ENCODE measurements at places on chromosomes 7 and 10.

DNA sequence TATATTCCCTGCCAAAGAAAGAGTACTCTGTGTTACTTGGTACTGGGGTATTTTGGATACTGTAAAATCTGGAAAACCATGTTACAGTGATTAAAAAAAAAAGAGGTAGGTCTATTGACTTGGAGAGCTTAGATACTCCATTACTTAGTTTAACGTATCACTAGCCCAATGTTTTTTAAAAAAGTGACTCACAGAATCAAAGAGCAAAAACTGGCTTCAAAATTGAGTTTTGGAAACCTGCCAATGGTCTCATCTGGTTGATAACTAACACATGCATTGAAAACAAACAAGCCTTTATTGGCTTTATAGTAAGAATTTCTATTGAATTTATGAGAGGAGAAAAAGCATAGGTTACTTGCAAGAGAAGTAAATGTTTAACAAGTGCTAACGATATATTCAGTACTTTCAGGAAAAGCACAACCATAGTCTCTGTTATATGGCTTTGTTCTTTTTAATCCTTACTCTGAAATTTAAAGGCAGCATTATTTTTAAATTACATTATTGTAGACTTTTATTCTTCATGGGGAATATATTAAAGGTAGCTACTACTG lies 563.3 kb upstream of the SORCS1 start:
- DNase-seq, result no peak

DNA sequence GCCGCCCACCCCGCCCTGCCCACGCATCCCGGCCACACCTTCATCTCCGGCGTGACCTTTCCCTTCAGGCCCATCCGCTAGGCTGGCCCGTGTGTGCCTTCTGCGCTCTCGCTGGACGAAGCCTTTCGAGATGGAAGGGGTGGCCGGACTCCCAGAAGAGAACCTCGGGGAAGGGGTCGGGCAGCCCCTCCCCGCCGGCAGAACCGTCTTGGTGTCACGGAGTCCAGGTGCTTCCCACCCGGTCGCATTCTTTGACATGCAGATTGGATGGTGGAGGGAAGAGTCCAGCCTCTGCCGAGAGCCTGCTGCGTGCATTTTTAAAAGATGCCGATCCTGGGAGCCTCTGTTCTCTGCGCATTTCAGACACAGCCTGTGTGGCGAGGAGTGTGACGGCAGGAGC lies 7.3 kb upstream of the ZNF853 start:
- DNase-seq, result no peak

GRCh38 chr7:31065840-31066239 lies 13.7 kb downstream of the ADCYAP1R1 start:
- DNase-seq, result no peak

GRCh38 chr10:51046654-51047053 lies 27.6 kb upstream of the PRKG1 start:
- no peak for DNase-seq

- no peak for DNase-seq
Observed at GRCh38 chr7:19621740-19622139, 87.1 kb downstream of the POLR1F start.

DNA sequence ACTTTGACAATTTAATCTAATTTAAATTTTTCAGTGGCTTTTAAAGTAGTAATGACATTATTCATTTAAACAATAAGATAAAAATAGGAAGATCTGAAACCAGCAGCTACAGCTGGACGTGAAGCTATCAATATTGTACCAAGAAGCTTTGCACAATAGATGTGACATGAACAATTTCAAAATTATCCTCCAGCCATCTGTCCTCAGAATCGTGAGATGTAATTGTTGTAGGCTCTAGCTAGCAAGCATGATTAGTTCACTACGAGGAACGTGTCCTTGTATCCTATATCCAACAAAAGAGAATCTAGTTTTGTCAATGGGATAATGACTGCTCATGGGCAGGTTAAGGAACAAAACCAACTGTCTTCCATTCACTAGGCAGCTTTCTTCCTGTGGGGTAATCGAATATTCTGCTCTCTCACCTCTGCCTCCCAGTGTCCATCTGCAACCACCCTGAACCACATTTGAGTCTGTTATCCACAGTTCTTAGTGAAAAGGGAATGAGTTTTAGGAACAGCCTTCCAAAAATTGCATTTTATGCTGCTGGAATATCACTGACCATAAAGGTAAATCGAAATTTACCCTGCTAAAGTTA lies 247.3 kb downstream of the PARD3 start:
- no peak for DNase-seq

DNA sequence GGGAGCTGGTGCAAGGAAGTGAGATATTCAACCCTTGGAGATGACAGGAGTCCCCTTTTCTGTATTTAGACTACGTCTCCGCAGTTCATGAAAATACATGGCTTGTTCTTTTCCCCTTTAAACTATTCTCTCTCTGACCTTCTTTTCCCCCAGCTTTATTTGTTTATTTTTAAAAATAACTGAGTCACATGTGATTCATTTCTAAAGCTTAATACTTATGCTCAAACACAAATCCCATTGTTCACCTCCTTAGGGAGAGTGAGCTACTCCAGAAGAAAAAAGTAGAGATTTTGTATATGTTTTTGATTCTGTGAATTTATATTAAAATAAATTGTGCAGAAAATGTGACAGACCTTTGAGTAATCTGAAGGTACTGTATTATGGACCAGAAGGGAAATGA lies 35.9 kb upstream of the FZD1 start:
- no peak for DNase-seq

DNA sequence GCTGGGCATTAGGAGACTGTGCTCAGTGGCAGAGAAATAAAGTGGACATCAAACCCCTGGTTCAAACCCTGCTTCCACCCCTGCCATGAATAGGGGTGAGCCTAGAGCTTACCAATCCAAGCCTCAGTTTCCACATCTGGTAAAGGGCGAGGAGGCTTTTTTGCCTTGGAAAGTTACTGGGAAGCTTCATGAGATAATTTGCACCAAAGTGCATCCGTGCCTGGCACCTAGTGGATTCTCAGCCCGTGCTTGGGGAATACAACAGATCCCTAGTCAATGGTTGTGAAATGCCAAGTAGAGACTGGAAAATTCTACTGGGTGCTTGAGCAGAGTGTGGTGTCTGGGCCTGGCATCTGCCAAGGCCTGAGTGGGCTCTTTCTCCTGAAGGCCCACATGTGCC lies 158.7 kb upstream of the ZMIZ1 start:
- DNase-seq, result no peak

- DNase-seq, result no peak
Observed at GRCh38 chr10:123530166-123530870, 135.8 kb upstream of the GPR26 start.

GRCh38 chr7:50197549-50197948 lies 104.5 kb upstream of the ZPBP start:
- no peak for DNase-seq

DNA sequence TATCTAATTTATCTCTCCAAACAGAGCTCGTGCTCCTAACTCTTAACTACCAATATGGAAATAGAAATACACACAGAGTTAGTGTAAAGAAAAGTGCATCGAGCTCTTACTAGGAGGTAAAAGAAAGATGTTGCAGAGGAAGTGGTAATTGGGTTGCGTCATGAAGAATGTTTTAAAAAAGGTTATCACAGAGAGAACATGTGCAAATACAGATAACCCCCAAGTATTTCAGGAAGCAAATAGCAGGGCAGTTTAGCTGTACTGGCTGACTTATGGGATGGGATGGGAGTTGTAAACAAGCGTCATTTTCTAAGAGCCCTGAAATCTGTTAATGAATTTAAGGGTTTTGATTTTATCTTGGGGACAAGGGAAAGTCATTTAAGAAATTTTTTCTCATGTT lies 153.9 kb downstream of the AGMO start:
- no peak for DNase-seq

DNA sequence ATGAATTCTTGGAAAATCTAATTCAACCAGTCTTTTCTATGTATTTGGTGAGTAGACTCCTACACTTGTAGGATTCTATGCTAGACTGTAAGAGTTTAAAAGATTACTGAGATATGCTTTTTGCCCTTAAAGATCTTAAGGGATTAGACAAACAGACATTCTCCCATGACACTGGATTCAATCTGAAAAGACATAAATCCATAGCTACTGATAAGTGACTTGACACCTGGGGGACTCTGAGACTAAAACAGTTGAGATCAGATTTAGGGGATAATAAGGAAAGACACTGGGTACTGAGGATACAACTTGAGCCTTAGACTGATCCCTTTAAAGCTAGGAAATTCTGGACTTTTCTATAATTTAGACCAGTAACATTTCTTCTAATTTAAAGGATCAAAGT lies 1233.4 kb downstream of the XPNPEP1 start:
- DNase-seq, result no peak

DNA sequence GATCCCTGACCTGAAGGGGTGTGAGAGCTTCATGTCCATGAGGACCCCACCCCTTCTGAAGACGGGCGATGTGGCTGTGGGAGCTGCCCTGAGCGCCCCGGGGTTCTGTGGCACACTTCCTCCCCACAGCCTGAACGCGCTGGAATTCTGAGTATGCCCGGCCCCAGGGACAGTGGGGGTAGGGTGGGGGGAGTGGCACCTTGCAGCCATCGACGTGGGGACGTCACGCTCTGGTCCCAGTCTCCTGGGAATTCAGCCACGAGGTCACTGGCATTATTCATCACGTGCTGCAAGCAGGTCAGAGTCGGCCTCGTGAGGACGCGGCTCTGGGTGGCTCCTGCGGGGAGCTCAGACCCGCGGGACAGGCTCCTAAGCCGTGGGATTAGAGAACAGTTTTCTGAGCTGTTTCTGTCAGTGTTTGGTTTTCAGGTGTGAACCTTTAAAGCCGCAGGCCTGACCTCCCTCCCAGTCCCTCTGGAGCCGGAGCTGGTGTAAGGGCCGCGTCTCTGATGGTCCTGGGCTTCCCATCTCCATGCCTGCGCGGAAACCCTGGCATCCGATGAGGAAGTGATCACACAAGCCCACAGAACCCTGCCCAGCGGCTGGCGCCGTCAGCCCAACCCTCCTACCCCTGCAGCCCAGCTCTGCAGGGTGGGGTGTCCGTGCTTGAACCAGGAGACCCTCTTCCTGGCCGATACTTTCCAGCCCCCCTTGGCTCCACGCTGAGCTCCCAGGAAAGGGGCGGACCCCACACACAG lies 16.1 kb downstream of the GPR146 start:
- no peak for DNase-seq

- no peak for DNase-seq
Observed at GRCh38 chr7:131100357-131101054, 227.2 kb upstream of the MKLN1 start.

- DNase-seq, result no peak
Observed at GRCh38 chr7:103879928-103880600, 109.4 kb downstream of the RELN start.

GRCh38 chr10:31124852-31125251 lies 93.2 kb upstream of the ZNF438 start:
- no peak for DNase-seq

DNA sequence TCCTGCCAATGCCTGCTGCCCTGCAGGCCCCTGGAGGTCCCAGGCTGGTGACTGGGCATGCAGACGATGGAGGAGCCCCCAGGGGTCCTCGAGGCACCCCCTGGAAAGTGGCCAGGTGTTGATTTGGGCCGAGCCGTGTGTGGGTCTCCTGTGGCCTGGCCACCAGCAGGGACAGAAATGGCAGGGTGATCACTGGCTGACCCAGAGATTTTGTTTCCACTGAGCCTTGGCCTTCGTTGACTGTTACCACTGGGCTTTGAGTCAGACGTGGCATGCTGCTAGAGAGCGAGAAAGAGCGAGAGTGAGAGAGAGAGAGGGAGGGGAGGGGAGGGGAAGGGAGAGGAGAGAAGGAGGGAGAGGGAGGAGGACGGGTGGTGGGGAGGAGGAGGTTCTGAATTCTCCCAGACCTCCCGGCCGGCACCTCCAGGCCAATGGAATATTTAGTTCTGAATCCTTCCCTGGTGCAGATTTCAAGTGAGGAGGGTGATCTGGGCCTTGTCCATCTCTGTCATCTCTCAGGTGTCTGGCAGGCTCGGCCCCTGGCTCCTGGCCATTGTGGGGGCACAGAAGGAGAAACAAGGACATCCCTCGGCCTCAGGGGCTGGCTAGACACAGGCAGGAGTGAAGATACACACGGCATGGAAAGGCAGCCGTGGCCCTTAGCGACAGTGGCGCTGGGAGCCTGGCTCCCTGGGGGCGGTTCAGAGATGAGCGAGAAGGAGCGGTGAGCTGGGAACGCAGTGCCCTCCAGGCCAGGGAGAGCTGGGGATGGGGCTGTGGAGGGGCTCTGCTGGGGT lies 58.2 kb downstream of the GLRX3 start:
- DNase-seq, result no peak

- no peak for DNase-seq
Observed at GRCh38 chr10:69389827-69390490, 26.8 kb downstream of the TACR2 start.

GRCh38 chr10:133249094-133249780 lies 11.6 kb downstream of the VENTX start:
- no peak for DNase-seq

DNA sequence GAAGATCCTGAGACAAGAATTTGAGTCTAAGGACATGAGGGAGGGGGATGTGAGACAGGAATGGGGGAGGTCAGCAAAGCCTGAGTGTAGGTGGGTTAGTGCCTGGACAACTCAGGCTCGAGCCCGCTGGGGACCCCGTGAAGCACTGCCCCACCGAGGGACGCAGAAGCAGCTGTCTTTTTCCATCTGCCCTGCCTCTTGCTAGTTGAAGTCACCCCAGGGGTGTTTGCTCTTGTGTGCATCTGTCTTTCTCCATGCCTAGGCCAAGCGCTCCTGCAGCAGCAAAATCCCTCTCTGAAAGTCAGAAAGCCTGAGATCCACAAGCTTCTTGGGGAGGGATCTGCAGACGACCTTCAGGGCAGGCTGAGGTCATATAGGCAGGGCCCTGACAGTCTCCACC lies 79.0 kb upstream of the CELF2 start:
- no peak for DNase-seq

DNA sequence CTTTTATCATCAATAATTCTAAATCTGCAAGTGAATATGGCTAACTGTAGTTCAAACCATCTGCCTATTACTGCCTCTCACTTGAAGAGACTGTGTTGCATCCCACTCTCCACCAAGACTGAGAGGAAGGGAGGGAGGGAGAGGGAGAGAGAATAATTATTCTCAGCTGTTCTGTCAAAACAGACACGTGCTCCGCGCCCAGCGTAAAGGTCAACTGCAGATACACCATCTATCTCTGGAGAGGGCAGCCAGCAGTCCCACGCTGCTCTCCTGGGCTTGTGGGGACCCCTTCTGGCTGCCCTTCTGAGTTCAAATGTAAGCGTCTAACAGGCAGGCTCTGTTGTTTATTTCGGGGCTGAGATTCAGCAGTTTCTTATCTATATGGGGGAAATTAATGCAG lies 625.5 kb upstream of the GALNT17 start:
- no peak for DNase-seq

GRCh38 chr7:17472518-17472917 lies 174.1 kb downstream of the AHR start:
- no peak for DNase-seq
